AG20443 (cell line): ENCODE measurements at places on chromosomes 1 and 21.

DNA sequence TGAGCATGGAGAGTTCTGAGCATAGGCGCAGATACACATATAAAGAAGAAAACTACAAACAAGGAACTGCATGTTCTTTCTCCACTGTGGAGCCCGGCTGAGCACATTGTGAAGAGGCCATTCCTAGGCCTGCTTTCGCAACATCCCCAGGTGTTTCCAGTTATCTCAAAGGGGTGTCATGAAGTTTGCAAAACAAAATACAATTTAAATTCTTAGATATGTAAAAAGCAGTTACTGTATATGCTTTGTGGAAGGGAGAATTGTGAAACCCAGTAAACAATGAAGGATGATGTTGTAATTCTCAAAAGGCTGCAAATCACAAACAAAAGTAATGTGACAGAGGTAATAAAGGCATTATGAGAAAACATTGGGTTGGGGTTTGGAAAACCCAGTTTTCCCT lies 98.6 kb upstream of the ZNF644 start:
- no peak for DNase-seq

DNA sequence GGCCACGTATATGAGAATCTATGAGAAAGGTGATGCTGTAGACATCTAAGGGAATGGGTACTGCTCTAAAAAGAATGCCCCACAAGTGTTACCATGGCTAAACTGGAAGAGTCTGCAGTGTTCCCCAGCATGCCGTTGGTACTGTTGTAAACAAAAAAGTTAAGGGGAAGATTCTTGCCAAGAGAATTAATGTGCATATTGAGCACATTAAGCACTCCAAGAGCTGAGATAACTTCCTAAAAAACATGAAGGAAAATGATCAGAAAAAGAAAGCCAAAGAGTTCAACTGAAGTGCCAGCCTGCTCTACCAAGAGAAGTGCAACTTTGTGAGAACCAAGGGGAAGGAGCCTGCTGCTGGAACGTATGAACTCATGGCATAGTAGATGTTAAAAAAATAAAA lies 40.8 kb downstream of the PLPP3 start:
- no peak for DNase-seq

- DNase-seq: peak; percentile 37
These were observed 248.3 kb upstream of the KAZN start for GRCh38 chr1:14350197-14350596.

DNA sequence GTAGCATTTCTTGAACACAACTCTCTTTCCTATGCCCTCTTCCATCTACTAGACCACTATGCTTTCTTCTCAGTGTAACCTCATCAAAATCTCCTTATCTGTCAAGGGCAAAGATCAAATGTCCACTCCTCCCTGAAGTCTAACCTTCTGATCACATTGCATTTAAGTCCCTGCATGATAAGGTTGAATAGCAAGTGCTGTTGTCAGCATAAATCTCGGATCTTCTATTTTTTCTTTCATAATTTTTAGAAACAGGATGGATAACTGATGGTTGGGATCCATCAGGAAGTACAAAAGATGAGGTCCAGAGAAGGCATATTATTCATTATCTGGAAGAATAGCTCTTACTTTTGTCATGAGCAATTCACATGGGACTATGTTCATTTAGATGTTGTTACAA lies 41.0 kb downstream of the KCNT2 start:
- DNase-seq: no peak

DNA sequence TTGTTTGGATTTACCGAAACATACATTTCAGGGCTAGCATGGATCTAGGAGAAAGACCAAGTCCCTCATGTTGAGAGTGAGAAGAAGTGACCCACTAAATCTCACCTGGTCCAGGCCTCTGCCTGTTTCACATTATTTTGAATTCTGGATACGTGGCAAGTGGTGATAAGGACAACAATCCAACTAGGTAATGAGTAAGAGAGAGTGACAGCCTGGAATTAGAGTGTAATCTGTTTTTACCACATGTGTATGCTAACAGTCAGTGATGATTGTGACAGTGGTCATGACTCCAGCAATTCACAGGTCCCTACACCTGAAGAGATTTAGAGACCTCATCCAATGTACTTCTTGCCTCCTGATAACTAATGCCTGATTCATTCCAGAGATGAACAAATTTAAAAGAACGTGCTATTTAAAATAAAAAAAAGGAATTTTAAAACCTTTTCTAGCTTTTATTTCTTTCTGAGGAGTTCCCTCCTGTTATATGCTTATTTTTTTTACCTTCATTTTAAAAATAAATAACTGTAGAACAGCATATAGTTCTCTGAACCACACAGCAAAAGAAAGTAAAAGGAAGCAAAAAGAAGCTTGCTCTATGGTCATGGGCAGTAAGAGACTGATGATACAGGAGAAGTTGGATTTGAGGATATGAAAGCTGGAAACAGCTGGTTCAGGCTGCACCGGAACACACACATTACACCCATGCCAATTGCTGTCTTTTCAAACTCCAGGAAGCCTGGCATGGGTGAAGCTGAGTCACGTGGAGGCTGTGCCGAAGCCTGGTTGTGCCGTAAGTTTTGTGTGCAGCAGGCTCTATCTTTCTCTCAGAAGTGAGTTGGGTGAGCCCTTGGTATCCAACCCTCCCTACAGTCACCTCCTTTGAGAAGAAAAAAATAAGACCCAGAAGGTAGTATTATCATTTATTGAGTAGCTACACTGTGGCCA lies 14.7 kb downstream of the C1orf116 start:
- no peak for DNase-seq

DNA sequence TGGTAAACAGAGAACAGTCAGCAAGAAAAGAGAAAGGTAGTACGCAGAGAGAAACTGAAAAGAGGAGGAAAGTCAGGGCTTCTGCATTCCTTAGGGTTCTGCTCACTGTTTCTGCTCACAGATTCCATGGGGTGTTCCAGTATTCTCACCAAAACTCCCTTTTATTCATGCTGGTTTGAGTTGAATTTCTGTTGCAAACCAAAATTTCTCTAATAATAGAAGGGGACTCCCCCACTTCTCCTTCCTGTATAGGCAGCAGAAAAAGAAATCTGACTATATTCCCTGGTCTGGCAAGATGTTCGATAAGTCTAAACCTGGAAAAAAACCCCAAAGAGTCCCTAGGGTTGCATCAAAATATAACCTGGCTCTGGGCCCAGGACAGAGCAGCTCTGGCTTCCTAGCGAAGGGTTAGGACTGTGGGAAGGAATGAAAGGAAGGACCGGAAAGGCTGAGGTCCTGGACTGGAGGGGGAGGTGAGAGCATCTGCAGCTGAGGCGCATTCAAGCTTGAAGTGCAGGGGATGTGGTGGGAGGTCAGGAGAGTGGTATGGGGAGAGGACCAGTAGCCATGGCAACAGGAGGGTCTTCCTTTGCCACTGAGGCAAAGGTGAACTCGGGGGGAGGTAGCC lies 18.8 kb upstream of the RGS16 start:
- no peak for DNase-seq

DNA sequence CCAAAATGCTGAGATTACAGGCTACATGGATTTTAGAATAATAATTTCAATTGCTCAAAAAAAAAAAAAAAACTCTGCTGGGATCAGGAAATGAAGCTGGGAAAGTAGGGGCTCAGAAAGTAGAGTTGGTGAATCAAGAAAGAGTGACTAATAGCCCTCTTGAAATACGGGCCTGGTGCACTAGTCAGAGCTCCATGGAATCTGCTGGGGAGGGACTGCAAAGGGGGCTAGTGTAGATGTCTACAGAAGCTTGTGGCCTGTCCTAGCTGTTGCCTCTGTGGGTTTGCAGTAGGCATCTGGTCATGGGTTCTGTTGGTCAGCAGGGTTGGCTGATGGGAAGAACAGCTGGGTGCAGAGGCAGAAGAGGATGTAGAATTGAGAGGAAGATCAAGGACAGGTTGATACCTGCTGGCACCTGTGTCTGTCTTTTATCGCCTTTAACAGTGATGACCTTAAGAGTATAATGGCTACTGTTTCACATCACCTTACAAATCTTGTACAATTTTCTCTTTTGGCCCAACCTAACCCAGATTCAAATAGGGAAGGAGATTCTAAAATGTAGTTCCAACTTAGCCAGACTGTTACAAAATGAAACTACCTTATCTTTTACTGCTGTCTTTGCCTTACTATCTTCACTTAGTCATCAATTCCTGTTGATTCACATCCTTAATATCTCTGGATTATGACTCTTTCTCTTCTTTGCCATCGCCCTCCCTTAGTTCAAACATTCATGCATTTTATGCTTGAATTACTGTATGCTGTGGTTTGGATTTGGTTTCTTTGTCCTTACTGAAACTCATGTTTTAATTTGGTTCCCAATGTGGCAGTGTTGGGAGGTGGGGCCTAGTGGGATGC lies 126.2 kb downstream of the GIPC2 start:
- DNase-seq: peak; percentile 30

DNA sequence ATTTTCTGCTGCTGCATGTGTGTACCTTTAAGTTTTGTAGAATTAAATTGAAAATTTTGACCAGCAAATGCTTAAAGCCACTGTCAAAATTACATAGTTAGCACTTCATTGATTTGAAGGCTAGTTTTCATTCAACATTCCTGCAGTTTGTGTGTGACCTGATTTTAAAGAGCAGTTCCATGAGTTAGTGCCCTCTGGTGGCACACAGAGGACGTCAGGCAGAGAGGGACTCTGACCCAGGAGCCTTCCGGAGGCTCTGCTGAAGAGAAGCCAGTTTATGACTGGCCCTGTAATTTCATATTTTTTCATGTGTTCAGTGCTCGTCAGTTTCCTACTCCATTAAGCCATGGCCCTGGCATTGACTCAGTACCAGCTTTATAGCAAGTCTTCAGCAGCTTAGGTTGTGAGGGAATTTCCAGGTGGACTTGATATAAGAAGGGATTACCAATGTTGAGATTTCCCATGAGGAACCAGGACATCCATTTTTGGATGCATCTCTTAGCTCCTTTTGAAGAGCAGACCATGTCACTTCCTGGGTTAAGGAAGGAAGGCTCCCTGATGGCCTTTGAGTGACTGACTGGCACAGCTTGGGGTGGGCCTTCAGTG lies 104.7 kb downstream of the CAMTA1 start:
- DNase-seq: peak; percentile 78

DNA sequence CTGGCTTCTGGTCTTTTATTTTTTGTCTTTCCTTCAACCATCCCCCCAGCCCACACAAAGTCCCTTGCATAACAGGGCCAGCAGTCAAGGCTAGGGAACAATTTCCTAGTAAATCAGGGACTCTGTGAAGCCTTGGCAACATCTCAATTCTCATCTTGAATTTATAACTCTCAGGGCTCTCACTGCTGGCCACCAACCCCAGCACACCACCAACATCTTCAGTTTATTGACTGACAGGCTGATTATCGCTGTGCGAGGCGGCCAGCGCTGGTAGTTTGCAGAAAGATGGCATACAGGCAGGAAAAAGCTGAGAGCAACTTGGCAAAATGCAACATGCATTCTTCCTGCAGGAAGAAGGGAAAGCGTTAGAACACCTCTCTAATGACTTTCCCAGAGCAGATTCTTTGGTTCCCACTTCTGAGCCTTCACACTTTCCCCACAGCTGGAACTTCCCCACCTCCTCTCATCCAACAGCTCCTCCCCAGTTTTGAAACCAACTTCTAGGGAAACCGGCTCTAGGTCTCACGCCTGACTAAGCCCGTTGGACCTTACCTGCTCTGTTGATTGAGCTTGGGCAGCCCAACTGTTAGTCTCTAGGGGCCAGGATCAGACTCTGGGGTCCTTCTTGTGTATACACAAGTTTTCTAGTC lies 26.3 kb upstream of the CSF1 start:
- no peak for DNase-seq

DNA sequence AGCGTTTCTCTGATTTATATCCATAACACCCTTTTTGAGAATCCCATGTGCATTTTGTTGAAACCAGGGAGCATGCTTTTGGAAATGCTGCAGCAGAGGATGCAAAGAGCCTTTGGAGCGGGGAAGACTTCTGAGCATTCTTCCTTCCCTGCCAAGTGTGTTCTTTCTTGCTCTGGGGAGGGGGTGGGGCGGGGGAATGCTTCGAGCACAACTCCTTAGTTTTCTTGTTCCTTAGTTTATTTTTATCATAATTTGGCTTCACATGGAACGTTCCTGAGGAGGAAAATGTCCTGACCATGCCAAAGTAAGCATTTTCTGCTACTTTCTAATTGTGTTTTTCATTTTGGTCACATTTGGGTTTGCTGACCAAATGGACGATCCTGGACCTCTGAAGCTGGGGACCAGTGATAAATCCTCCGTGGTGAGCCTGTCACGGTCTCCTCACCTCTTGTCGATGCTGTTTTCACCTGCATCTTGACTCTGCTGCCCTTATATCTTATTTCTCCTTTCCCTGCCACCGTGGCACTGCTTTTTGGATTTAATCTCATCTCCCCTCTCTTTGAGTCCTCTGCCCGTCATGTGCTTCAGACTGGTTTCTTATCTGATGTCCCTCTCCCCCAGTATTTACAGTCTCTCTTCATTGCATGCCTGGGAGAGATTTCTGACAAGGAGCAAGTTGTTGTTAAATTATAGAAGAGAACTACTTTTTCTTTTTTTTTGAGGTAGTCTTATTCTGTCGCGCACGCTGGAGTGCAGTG lies 2.4 kb downstream of the CTPS1 start:
- peak; percentile 14 for DNase-seq

GRCh38 chr1:234435620-234436019 lies 43.4 kb downstream of the TARBP1 start:
- DNase-seq: no peak

DNA sequence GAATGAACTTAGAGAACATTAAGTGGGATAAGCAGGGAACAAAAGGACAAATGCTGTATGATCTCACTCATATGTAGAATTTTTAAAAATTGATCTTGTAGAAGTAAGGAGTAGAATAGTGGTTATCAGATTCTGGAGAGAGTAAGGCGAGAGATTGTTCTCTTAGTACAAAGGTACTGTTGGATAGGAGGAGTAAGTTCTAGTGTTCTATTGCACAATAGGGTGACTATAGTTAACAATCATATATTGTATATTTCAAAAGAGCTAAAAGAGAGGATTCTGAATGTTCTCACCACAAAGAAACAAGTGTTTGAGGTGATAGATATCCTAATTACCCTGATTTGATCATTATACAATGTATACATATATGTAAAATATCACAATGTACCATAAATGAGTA lies 735.9 kb downstream of the NCAM2 start:
- DNase-seq: no peak

- DNase-seq: no peak
These were observed 30.5 kb downstream of the HEYL start for GRCh38 chr1:39608921-39609320.

DNA sequence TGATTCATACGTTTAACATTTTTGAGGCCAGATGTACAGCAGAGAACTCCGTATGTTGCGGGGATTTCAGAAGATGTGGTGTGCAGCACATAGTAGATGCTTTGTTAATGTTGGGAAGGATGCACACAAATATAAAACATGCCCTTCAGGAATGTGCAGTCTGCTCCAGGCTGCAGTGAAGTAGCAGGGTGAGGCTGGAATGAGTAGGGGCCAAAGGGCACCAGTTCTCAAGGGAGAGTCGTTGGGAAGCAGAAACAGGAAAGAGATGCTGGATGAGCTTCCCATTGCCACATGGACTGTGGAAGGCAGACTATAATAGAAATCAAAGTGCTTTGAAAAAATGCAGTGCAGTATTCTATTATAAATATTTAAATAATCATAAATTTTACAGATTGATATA lies 126.9 kb downstream of the NOS1AP start:
- no peak for DNase-seq

DNA sequence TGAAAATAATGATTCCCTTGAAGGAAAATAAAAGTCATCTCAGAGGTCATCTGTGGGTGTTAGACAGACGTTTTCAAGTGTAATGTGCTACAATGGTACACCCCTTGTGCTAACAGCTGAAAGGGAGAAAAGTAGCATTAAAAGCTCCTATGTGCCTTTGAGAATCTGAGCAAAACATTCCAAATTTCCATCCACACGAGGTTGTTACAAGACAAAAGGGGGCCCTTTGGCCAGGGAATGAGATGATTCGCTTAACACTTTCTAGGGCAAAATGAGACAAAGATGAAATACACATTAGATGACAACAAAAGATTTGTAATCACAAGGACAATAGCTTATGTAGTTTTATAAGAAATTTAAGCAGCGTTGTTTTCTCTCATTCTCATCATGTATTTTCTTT lies 303.6 kb downstream of the LMX1A start:
- no peak for DNase-seq
